ENCODE measurements at places on chromosomes 2 and 18.

DNA sequence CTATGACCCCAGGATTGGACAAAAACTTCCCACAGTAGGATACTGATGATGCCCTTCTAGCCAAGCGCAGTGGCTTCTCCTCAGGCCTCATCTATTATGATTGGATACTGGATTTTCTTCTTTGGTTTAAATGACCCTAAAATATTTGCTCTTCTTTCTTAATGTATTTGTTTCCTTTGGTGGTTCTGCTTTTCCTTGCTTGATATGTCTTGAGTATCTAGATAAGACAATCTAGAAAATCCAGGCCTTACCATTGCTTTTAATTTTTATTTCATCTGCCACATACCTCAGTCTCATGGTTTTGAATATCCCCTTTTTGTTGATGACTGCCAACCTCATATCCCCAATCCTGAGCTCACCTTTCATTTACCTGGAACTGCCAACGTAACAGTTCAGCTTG lies 35.6 kb downstream of the OTOF start:
- H3K4me1 ChIP-seq = no peaks in the 10 kb centered on the region
- no peak overlapping the region for H3K4me3 ChIP-seq
- peaks cover 13% of the 10 kb centered on the region for H3K27me3 ChIP-seq
- no peak overlapping the region for H3K27ac ChIP-seq
- H3K36me3 ChIP-seq = no peaks in the 10 kb centered on the region
- DNase-seq = no peak

GRCh38 chr2:3487432-3487831 lies 31.9 kb downstream of the ADI1 start:
- DNase-seq = no peak
- no peak overlapping the region for H3K27ac ChIP-seq
- H3K4me1 ChIP-seq = no peaks in the 10 kb centered on the region
- H3K27me3 ChIP-seq = no peaks in the 10 kb centered on the region
- H3K4me3 ChIP-seq = no peak overlapping the region

DNA sequence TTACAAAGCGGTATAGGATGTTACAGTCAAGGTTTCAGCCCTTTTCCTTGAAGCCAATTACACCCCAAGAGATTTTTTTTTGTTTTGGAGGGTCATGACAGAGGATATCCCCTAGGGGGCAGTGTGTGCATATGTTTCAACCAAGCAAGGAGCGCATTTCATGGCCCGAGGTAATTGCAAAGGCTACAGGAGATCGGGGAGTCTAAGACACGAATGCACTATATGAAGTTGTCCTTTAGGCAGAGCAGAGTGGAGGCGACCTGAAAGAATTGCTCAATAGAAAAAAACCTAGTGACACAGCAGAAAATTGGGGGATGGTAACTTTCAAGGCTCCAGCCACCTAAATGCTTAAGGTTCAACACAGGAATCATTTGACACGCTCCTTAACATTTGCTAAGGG lies 219.8 kb upstream of the PARD3B start:
- no peak overlapping the region for H3K27ac ChIP-seq
- H3K4me3 ChIP-seq = no peak overlapping the region

DNA sequence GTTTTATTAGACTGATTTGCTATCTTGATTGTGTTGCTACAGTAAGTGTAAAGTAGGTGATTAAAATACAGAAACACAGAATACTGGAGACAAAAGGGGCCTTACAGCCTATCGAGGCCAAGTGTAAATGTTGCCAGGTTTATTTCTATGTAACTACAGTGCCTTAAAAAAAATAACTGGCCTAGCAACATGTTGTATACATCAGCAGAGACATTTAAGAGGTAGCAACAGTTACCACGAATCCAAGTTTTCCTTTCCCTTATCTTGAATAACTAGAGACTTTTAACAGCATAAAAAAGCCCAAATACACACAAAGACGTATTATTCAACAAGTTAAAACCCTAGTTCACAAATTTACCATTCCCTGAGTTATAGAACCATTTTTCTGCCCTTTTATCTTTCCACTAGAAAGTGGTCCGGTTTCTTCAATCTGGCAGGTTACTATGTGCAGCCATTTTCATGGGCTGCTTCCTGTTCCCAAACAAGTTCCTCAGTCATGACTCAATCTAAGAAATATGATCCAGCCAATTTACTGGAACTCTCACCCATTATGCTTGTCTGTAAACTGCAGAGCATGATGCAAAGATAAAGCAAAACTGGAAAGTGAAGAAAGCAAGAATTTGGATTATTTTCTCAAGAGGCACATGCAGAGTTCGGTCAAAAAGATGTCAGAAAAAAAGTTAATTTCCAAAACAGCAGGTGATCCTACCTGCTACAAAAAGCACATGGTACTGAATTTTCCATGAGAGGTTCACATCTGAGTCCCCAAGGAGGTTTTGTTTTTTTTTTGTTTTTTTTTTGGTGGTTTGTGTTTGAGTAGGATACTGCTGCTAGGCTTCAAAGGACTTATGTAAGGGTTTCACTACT lies 22.2 kb downstream of the NFE2L2 start:
- H3K4me3 ChIP-seq = peak overlapping the region; percentile 16
- H3K27me3 ChIP-seq = no peaks in the 10 kb centered on the region
- H3K36me3 ChIP-seq = peaks cover 34% of the 10 kb centered on the region

DNA sequence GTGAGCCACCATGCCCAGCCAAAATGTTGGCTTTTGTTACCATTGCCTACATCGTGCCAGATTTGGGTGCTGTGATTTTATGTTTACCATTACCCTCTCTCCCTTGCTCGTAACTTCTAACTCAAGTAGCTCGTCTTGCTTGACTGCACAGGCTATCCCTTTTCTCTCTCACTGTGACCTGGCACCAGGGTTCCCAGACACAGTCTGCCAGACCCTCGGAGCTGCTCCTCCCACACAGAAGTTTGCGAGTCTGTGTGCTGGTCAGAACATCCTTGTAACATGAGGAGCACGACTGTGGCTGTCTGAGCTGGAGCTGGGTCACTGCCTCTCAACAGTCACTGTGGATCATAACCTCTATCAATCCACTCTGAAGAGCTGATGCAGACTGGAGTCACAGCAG lies 152.5 kb upstream of the ACKR3 start:
- no peaks in the 10 kb centered on the region for H3K36me3 ChIP-seq
- H3K4me1 ChIP-seq = no peaks in the 10 kb centered on the region
- no peak overlapping the region for H3K27ac ChIP-seq

DNA sequence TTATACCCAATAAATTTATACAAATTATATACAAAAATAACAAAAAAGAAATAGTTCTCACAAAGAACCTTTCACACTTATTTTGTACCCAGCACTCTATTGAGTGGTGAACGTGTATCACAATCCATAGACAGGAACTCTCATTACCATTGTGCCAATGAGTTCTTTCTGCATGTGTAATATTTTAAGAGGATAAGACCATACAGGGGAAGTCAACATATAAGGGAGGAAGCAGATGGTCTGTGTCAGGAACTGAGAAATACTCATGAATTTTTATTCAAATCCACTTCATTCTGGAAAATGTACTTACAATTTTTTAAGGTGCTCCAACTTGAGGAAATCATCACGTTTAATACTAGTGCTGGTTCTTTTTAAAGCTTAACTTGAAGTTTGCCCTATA lies 27.1 kb upstream of the ELOA2 start:
- H3K36me3 ChIP-seq = no peaks in the 10 kb centered on the region
- no peak overlapping the region for H3K4me3 ChIP-seq
- DNase-seq = no peak
- peaks cover 2% of the 10 kb centered on the region for H3K27me3 ChIP-seq
- H3K27ac ChIP-seq = no peak overlapping the region

DNA sequence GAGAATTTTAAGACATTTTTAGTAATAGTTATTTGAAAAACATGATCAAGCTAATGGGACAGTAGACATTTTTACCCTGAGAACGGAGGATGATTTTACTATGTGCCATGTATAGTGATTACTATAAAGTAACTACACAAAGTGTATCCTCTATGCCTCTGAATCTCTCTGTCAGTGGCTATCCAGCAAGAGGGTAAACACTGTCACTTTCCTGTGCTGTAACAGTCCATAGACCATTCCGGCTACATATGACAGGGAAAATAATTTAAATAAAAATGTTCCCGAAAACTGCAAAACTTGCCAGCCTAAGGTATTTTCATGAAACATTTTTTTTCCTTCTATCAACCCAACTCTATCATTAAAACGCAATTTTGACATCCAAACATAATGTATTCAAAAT lies 1632.2 kb upstream of the ACVR2A start:
- H3K4me3 ChIP-seq = no peak overlapping the region
- H3K27me3 ChIP-seq = no peaks in the 10 kb centered on the region
- no peaks in the 10 kb centered on the region for H3K36me3 ChIP-seq

DNA sequence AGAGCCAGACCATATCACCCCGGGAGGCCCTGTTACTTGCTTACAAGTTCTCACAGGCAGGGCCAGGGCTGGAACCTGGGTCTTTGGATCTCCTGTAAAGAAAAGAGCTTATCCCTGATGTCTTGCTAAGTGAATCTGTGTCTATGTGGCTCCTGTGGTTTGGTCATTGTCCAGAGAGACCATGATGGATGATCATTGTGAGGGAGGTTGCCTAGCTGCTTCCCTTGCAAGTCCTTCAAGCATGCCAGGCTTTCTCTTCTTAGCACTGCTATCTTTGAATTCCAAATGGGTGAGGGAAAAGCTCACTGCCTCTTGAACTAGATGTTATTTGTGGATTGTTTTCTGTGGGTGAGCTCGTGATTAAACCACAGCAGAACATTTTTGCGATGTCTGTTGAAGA lies 151.6 kb downstream of the FSHR start:
- no peak overlapping the region for H3K4me3 ChIP-seq
- no peaks in the 10 kb centered on the region for H3K27me3 ChIP-seq
- DNase-seq = no peak
- H3K27ac ChIP-seq = no peak overlapping the region
- H3K36me3 ChIP-seq = no peaks in the 10 kb centered on the region
- H3K4me1 ChIP-seq = no peaks in the 10 kb centered on the region

- H3K4me3 ChIP-seq = no peak overlapping the region
- peak; percentile 26 for DNase-seq
- H3K36me3 ChIP-seq = peaks cover 32% of the 10 kb centered on the region
- H3K4me1 ChIP-seq = no peaks in the 10 kb centered on the region
Observed at GRCh38 chr2:231800493-231801091, 14.3 kb downstream of the COPS7B start.

DNA sequence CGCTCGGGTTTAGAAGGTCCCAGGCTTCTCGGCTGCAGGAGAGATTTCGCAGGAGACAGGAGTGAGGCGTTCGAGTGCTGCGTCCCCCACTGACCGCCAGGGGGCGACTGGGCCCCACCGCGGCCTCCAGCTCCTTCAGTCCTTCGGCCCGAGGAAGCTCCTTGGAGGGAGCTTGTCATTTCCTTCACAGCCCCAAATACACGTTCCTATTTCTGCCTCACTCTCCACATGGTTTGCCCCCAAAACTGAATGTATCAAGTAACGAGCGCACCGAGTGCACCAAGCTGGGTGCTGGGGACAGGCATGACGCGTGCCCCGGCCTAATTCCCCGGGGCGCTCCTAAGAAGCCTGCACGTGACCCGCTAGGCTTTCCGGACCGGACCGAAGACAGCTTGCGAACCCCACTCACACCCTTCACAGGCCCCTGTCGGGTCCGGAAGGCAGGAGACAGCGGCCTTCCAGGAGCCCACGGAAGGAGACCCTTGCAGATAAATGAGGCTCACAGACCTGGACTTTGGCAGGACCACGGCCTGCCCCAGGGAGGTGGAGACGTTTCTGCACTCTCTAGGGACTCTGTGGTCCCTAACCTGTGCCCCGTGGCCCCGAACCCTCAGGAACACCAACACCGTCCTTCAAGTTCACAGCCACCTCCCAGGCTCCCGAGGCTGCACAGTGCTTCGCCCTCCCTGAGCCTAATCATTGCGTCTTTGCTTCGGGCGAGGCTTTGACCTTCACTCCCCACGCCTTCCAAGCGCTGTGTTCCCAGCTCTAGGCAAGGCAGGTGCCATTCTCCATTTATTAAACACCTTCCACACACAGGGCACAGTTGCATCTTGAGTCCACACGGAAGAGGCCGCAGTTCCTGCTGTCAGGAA lies 13.0 kb upstream of the FAHD2A start:
- H3K36me3 ChIP-seq = no peaks in the 10 kb centered on the region
- H3K27me3 ChIP-seq = no peaks in the 10 kb centered on the region
- peak; percentile 47 for DNase-seq
- H3K4me3 ChIP-seq = no peak overlapping the region

DNA sequence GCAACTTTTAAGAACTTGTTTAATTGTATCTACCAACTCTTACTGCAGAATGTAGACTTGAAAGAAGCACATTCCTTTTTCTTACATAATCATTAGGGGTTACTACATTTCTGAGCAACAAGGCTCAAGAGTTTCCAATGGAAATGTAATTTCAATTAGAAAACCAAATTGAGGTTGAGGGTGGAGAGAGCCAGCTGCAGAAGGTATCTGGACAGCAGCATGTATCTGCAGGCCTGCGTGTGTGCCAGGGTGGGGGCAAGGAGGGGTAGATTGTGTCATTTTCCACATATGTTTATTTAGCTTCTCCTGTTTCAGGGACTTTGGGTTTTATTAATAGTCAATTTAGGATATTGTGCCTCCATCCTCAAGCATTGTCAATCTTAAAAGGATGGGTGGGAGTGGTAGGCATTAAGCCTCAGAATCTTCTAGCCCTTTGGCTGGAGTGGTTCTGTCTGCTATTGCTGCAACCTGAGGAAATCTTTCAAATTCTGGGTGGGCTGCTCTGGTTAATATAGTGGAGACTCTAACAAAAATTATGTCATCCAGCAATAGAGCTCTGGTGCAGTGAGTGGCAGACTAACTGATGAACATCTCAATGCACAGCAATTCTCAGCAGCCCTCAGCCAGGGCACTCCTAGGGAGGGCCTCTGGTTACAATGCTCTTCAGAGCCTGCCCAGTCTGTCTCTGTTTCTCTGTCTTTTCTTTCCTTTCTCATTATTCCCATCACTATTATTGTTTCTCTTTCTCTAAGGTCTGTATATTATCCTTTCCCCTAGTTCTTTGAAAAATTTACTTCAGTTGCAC lies 151.4 kb downstream of the RPIA start:
- H3K27me3 ChIP-seq = peaks cover 15% of the 10 kb centered on the region
- no peaks in the 10 kb centered on the region for H3K36me3 ChIP-seq
- peaks cover 6% of the 10 kb centered on the region for H3K4me1 ChIP-seq
- no peak overlapping the region for H3K27ac ChIP-seq
- no peak overlapping the region for H3K4me3 ChIP-seq

DNA sequence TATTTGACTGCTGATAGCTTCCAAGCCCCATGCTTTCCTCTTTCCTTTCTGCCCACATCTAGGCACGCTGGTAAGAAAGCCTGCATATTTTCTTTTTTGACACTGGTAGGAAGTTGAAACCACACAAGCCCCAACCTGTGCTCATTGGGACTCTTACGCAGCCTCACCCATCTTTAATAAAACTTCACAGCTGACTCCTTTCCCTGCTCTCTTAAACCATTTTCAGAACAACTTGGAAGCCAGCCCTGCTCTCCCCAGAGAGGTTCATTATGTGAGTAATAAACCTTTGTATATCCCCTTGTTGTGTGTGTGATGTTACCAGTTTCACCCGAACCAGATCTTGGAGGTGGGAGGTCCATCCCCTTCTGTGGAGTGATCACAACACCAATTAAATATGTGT lies 268.4 kb downstream of the GPD2 start:
- no peak overlapping the region for H3K27ac ChIP-seq
- H3K27me3 ChIP-seq = peaks cover 3% of the 10 kb centered on the region
- no peaks in the 10 kb centered on the region for H3K4me1 ChIP-seq
- no peaks in the 10 kb centered on the region for H3K36me3 ChIP-seq
- DNase-seq = no peak

GRCh38 chr2:169110419-169110818 lies 41.1 kb downstream of the DHRS9 start:
- H3K36me3 ChIP-seq = no peaks in the 10 kb centered on the region
- peaks cover 2% of the 10 kb centered on the region for H3K27me3 ChIP-seq
- H3K4me3 ChIP-seq = no peak overlapping the region
- peaks cover 38% of the 10 kb centered on the region for H3K4me1 ChIP-seq
- DNase-seq = no peak

Data from T-helper 2 cell treated with Interferon-gamma antibody and Interleukin-4, amounts not matched to agents 5 μg/mL and 100 μg/mL, for 36 hours (primary cell).